ENCODE measurements at places on chromosomes 1 and 21.

DNA sequence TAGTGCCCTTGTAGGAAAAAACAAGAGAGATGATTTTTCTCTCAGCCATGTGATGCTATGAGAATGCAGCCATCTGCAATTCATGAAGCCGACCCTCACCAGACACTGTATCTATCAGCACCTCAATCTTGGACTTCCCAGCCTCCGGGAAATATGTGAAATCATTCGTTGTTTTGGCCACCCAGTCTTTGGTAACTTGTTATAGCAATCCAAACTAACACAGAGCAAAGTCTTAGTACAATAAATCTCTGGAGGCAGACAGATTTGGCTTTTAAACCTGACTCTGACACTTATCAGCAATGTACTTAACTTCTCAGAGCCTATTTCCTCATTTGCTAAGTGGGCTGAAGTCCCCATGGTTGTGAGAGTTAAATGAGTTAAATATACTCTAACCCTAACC is 5.1 kb upstream of the MED18 start:
- DNase-seq: no peak

GRCh38 chr1:112713466-112714312 is 1.4 kb downstream of the PPM1J start:
- DNase-seq: no peak

- no peak for DNase-seq
These were observed 18.5 kb downstream of the WLS start for GRCh38 chr1:68213843-68214242.

DNA sequence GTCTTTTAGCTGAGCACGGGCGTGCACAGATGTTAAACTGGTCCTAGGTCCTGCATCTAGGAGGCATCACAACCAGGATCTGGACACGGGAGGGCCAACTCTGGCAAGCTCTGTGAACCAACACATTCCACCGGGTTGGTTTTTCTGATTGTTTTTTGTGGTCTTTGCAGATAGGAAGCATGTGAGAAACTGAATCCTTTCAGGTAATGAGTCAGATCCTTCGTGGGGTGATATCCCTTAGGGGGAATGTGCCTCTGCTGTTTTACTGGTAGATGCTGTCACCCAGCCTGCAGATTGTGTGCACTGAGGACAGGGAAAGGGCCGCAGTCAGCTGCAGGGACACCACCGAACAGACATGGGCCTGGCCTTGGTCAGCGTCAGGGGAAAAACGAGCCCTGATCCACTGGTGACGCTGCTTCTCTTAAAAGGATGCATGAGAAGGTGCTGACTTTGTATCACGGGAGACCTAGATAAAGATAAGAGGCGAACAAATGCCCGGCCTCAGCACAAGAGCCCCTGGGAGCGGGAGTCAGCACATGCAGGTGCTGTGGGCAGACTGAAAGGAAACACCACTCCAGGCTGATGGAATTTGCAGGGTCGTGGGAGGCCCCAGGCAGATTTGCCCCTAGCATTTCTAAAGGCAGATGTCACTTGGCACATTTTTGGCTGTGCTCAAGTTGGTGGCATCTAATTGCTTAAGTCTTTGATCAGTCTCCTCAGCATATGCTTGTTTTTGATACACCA is 51.1 kb downstream of the DOP1B start:
- no peak for DNase-seq

DNA sequence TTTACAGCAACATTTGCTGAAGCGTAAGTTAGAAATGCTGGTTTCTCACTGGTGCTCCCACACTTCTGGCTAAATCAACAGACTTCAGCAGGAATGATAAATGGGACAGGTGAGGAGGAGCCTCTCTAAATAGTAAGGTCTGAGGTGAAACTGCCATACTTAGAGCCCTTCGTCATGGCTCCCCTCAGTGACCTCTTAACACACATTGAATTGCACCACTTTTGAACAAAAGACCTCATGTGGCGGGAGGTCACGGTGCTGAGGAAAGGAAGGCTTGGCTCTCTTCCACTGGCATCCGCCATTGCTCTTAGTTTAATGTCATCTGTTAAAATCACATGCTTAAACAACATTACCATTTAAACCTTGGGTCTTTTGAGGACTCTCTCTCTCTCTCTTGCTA is 3.4 kb downstream of the MAP3K7CL start:
- no peak for DNase-seq

- no peak for DNase-seq
These were observed 11.7 kb upstream of the IL24 start for GRCh38 chr1:206885341-206886060.

DNA sequence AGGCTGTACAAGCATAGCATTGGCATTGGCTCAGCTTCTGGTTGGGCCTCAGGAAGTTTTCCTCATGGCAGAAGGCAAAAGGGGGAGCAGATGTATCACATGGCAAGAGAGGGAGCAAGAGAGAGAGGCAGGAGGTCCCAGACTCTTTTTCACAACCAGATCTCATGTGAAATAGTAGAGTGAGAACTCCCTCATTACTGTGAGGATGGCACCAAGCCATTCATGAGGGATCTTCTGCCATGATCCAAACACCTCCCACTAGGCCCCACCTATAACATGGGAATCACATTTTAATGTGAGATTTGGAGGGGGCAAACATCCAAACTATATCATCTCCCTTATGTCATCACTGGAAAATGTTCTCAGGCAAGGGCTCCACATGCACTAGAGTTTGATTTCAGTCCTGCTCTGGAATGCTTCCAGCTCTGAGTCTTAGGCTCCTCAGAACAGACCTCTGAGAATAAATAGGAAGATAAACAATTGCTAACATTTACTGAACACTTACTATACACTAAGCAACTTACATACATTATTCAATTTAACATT is 39.4 kb upstream of the VTCN1 start:
- DNase-seq: no peak

DNA sequence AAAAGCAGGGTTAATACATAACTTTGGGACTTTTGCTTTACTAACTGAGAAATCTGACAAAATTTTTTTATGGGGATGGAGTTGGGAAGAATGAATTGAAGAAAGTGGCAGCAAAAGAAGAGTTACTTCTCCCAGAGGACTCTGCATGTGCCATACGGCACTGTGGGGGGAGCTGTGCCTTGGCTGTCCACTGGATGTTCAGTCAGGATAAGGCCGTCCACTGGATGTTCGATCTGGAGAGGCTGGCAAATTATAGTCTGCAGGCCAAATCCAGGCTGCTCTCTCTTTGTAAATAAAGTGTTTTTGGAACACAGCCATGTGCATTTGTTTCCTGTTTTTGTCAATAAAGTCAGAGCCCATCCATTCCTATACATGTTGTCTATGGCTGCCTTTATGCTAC is 4.5 kb upstream of the MAP3K7CL start:
- no peak for DNase-seq

DNA sequence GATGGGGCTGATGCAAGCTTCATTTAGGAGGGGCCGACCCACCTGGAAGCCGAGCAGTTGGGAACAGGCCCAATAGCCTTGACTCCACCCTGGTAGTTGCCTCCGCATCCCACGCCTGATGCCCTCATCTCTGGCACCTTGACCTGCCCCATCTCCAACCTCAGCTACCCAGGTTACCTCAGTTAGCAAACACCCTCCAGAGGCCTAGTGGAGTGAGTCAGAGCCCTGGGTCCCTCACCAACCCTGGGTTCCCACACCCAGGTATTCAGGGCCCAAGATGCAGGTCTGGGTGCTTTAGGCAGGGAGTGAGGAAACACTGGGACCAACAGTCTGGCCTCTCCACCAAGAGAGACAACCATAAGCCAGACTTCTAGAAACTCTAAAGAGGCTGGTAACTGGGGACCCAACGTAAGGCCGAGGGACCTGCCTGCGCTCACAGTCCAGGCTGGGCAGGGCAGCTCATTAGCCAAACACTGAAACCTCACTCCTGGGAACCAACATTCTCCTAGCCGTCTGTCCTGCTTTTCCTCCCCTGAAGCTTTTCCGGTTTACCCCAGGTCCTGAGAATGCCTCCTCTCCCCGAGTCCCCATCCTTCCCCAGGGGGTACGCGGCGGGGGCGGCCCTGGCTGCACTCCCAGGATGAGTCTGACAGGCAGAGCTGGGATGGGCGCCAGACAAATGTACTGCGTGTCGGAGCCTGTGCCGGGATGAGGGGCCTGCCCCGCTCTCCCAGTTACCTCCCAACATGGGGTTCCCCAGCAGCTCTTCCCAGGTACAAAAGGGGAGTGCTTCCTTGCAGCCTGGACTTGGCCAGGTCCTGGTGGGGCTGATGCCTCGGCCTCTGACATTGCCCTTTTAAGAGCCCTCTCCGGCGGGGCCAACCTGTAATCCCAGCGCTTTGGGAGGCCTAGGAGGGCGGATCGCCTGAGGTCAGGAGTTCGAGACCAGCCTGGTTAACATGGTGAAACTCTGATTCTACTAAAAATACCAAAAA is 8.9 kb upstream of the CELSR2 start:
- no peak for DNase-seq

DNA sequence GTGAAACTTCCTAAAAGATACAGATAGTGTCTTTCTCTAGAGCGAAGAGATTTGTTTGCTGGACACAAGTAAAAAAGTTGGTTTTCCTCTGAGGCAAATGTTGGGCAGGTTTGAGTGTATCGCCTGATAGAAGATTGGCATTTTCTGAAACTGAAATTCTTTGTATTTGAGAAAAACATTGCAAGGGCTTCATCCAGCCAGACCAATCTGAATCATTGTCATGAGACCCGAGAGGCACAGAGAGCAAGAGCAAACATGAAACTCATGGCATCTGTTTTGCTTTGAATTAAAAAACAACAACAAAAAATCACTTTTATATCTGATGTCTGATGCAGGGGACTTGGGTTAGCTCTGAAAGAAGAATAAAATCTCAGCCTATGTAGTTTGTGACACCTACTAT is 379.3 kb upstream of the NCAM2 start:
- no peak for DNase-seq

DNA sequence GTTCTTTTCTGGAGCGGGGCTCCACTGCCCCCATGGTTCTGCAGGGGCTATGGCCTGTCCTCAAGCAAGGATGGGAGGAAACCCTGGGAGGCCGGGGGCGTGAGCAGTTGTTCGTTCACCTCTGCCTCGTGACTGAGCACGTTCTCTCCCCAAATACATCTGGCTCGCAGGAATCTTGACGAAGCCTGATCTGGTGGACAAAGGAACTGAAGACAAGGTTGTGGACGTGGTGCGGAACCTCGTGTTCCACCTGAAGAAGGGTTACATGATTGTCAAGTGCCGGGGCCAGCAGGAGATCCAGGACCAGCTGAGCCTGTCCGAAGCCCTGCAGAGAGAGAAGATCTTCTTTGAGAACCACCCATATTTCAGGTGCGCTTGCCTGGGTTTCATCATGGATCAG is 15.5 kb downstream of the MX1 start:
- no peak for DNase-seq

GRCh38 chr21:31520561-31521098 is 138.9 kb upstream of the SOD1 start:
- DNase-seq: no peak

DNA sequence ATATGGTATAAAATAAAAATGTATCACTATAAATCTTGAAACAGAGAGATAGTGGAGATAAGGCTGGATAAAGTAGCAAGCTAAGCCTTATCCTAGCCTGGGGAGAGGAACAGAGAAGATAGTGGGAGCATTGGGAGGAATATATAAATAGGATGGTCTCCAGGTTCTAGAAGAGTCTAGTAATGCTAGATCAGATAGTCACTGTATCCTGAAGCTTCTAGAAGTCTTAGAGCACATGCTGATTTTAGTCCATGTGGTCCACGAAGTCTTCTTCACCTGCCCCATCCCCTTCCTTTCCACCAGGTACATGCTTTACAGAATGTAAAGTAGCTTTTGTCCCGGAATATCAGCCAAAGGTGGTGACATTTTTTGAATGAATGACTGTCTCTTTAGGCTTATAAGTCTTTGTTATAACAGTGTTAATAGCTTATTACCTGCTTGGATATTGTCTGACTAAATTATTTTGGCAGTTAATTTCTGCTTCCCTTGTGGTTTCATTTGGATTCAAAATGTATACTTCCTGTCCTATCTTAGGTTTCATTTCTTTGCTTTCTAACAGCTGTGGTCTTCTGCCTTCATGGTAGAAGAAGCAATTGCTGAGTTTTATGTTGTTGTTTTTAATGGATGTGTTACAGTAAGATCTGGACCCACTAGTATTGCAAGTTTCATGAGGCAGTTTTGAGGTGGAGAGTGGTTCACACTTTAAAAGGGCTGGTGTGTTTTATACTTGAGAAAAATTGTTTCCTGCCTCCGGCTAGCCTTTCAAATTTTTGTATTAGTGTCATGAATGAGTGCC is 5.9 kb downstream of the SMG7 start:
- DNase-seq: no peak

DNA sequence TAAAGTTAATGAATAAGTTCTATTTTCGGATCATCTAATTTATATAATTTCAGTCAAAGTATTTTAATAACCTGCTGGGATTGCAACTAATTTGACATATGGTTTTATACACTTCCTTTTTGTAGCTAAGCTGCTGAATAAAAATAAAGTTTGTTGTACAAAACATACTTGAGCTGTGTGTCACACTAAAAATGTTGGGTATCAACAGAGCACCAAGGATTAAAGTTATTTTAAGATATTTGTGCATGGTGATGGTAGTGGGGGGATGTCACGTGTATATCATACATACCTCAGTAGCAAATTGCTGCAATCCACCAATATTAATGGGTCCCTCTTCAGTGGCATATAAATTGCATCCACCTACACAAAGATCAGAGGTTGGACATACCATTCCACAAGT is 199.6 kb downstream of the DPYD start:
- DNase-seq: no peak

GRCh38 chr1:56441601-56442000 is 137.8 kb downstream of the PLPP3 start:
- DNase-seq: no peak

DNA sequence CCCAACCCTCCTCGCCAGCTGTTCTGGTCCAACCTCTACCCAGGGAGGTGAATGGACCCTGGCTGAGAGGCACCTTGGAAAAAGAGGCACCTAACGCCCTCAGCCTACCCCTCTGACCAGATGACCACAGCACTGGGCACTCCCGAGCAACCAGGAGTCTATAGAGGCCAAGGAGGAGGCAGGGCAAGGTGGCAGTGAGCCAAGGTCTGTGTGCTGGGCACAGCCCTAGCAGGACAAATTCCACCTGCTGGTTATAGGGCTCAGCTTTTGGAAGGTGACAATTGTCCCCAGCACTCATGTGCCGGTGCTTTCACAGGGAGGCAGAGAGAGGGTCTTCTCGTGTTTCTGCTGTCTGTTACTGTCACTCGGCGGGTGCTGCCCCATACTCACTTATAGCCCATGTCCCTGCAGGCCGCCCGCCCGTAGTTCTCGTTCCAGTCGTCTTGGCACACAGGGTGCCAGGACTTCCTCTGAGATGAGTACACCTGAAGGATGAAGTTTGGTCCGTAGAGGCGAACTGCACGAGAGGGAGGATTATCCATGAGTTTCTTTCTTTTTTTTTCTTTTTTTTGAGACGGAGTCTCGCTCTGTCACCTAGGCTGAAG is 27.8 kb downstream of the TMPRSS2 start:
- no peak for DNase-seq

DNA sequence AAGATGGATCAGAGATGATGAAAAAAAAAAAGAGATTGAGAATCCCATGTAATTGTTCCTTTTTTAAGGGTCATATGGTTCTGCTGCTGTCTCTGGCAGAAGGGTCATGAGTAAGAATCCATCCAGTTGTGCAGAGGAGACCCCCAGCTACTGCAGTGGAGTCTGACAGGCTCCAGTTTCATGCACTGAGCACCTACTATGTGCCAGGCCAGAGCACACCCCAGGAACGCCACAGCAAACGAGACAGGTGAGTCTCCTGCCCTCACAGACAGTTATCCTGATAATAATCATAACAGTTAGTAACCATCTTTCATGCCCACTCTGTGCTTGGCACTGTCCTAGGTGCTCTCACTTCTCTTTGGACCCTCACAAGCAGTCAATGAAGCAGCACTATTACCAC is 420.0 kb downstream of the MATN1 start:
- DNase-seq: no peak
